Spleen (tissue), 13 donors: ENCODE measurements at places on chromosomes 6 and 20. TPM values are rescaled to one million over a fixed set of nuclear protein-coding genes. Genes with fewer than 3 reads are reported as not detected.

The EMILIN3 gene
- 0.32 TPM for polyA plus RNA-seq

The VSX1 gene
- not detected for polyA plus RNA-seq

The EPHA7 gene
- 0.78 TPM for polyA plus RNA-seq

The DCDC2 gene
- 0.03 TPM for polyA plus RNA-seq

The MMP24 gene
- 0.11 TPM for polyA plus RNA-seq

GRCh38 chr6:151357758-151358436 is 33.5 kb downstream of the ZBTB2 start:
- DNase-seq, result no peak

GRCh38 chr6:87670707-87671106 is 31.3 kb downstream of the AKIRIN2 start:
- DNase-seq, result no peak

DNA sequence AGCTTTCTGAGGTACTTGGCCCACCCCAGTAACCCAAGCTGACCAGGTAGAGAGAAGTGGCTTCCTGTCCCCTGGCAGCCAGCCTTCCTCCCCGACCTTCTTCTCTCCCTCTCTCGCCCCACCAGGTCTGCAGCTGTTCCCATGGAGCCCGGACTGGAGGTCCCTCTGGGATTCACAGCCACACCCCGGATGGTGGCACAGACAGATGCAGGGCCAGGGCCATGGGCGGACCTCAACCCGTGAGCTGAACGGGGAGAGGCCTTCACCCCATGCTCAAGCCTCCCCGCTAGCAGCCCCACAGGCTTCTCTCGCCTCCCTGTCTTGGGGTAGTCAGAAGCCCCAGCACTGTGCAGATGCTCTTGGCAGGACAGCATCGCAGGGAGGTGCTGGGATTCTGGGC is 41.3 kb downstream of the CPXM1 start:
- DNase-seq, result peak; percentile 56

DNA sequence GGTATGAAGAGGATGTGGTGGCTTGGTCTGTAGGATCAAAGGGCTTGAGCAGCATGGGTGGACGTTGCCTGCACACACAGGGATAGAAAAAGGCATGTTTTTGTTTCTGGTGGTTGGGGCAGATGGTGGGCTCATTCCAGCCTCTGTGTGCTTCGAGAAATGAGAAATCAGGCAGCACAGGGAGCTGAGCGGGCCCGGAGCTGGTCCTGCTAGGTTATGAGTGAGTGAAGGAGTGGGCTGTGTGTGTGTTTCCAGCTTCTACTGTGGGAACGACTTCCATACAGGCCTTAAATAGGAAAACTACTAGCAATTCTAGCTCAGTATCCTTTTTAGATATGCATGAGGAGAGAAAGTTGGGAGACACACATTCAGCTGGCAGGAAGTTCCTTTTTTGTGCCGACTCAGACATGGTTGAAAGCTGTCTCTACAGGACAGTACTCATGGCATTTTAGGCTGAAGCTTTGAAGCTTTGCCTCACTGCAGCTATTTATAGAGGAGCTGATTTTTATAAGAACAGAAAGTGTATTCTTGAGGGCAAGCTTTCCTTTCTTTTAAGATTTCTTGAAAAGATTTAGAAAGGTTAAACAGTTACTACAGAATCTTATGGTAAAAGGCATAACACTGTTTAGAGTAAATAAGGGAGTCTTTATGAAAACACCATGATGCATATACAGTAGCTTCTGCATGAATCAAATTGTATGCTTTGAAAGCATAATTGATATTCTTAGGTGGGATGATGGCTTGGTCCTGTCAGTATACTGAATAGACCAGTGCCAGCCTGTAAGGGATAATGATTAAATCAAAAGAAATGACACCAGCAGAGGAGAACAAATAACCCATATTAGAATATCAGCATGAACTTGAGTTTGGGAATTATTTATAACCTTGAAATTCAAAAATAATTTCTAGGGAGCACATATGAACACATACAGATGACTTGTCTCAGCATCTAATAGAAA is 104.0 kb upstream of the MAN1A1 start:
- DNase-seq, result no peak
